CD4-positive, alpha-beta T cell treated with Interleukin-1 beta for 1 hour (primary cell): ENCODE measurements at places on chromosomes 7 and 10.

DNA sequence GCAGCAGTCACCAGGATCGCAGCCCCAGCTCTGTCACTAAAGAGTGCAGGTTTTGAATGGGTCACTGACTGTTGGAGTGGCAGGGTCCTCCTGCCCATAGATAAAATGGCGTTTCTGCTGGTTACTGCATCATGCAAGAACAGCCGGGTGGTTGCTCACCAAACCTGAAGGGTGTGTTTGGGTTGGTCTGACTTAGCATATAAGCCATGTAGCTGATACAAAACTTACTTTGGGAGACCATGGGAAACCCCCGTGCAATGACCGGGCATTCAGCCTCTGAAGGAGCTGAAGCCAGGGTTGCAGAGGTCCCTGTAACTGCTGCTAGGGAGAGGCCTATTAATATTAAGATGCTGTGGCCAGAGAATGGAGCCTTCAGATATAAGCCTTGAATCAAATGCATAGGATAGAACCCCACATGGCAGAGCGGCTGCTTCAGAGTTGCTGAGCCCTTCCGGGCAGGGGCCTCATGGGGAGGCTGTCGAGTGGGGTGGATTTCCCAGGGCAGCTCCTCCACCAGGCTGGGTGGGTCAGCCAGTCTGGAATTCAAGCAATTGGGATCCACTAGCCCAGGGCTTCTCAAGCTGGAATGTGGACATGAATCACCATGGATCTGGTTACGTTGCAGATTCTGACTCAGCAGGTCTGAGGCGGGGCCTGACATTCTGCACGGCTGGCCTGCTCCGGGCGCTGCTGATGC, 70.9 kb upstream of the CTBP2 start:
- no peak for DNase-seq

- no peak for DNase-seq
Observed at GRCh38 chr7:17095931-17096330, 202.5 kb upstream of the AHR start.

DNA sequence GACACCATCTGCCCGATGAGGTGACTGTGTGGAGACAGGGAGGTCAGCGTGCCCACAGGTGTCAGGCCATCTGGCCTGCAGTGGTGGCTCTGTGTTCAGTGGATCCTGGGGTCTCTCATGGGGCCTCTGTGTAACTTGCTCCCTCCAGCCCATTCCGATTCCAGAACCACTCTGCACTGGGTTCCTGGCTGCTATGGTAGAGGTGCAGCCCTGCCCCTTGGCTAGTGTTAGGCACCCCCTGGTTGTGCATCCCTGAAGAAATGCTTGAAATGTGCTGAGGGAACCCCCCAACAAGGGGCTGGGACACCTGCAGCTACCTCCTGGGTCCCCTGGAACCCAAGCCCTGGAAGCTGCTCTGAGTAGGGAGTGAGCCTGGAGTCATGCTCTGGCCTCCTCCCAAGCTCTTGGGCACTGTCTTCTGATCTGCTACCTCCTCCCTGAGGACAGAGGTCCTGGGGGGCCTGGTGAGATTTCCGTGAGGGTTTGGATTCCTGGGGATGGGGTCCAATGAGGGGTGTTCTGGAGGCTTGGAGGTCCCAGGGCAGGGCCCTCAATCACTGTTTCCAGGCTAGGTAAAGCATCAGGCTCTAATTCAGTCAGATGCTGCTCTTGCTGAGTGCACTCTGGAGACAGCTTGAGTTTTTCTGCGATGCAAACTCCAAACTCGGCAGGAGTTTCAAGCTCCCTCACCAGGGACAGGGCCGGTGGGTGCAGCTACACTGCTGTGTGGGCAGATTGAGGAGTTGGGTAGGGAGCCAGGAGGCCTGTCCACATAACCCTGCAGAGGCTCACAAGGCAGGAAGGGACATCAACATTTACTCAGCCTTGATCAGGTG, 27.7 kb downstream of the RAMP3 start:
- no peak for DNase-seq

- DNase-seq, result no peak
Observed at GRCh38 chr10:47406870-47407691, 23.0 kb upstream of the ZNF488 start.

DNA sequence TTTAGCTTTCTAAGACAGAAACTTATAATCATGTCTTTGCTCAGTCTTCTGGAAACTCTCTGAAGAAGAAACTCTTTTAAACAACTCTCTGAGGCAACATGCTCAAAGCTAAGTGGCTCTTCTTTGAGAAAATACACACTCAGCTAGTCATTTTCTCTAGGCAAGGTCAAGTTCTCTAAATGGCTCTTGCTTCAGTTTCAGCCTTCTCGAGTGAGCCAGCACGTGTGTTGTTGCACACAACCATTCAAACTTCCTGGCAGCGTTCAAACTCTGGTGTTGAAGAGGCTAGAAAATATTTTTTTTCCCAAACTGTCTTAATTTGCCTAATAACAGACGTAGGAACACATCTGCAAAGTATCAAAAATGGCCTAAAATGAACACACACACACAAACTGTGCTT, 129.1 kb downstream of the THSD7A start:
- no peak for DNase-seq

DNA sequence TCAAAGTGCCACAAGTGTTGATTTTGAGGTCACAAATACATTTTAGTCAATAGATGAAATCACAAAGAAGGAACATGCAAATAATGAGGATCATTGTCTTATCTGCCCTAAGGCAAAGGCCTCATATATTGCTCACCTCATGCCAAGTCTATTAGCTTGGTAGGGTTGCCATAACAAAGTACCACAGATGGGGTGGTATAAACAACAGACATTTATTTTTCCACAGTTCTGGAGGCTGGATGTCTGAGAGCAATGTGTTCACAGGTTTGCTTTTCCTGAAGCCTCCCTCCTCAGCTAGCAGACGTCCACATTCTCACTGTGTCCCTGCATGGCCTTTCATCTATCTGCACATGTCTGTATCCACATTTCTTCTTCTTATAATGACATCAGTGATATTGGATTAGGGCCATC, 59.6 kb downstream of the RELN start:
- no peak for DNase-seq

- no peak for DNase-seq
Observed at GRCh38 chr7:106260136-106260561, 24.6 kb downstream of the NAMPT start.

- DNase-seq, result no peak
Observed at GRCh38 chr10:4780782-4781181, 45.2 kb upstream of the AKR1E2 start.

- DNase-seq, result no peak
Observed at GRCh38 chr7:36604806-36605205, 119.5 kb downstream of the AOAH start.

GRCh38 chr7:131327049-131327625, 539 bp upstream of the MKLN1 start:
- no peak for DNase-seq

GRCh38 chr10:74047871-74048270, 50.0 kb downstream of the VCL start:
- DNase-seq, result no peak

- no peak for DNase-seq
Observed at GRCh38 chr10:35487336-35488034, 117.7 kb upstream of the GJD4 start.
